Uterine smooth muscle cell (primary cell): ENCODE measurements at places on chromosomes 1 and 21. TPM values are rescaled to one million over a fixed set of nuclear protein-coding genes. Genes with fewer than 3 reads are reported as not detected.

Gene PTGER3
- 3.0 and 15.6 TPM in 2 replicates for total RNA-seq

Gene IL22RA1
- total RNA-seq, result under 0.01 and 0.12 TPM in 2 replicates

Gene LEFTY1
- not detected in 2 replicates for total RNA-seq

Gene ZNF692
- 24.9 and 35.0 TPM in 2 replicates for total RNA-seq

Gene SELENBP1
- total RNA-seq, result 22.2 and 25.0 TPM in 2 replicates

Gene ARHGEF10L
- 20.8 and 24.7 TPM in 2 replicates for total RNA-seq

Gene FCMR
- total RNA-seq, result 0.11 and 0.37 TPM in 2 replicates

Gene CLEC20A
- not detected in 2 replicates for total RNA-seq

Gene C1orf115
- 2.5 and 4.2 TPM in 2 replicates for total RNA-seq

Gene ARTN
- 0.50 TPM in 1 of 2 replicates, not detected in the other for total RNA-seq

Gene PAX7
- total RNA-seq, result not detected in 2 replicates

Gene LYPD8
- total RNA-seq, result not detected in 2 replicates

Gene IVNS1ABP
- total RNA-seq, result 47.8 and 50.0 TPM in 2 replicates

Gene GPR25
- not detected in 2 replicates for total RNA-seq

Gene TP73
- total RNA-seq, result under 0.01 and 0.12 TPM in 2 replicates

Gene MUTYH
- 16.2 and 24.6 TPM in 2 replicates for total RNA-seq

Gene ERG
- total RNA-seq, result 0.11 and 0.37 TPM in 2 replicates

Gene CCDC27
- not detected in 2 replicates for total RNA-seq

Gene PTPN7
- total RNA-seq, result under 0.01 TPM in 1 of 2 replicates, not detected in the other

Gene OPRD1
- total RNA-seq, result not detected in 2 replicates

Gene INKA2
- total RNA-seq, result 0.87 and 0.89 TPM in 2 replicates

Gene RNF186
- 0.12 TPM in 1 of 2 replicates, not detected in the other for total RNA-seq

Gene PROX1
- under 0.01 and 0.12 TPM in 2 replicates for total RNA-seq

Gene CRNN
- total RNA-seq, result not detected in 2 replicates

Gene CTSS
- total RNA-seq, result 2.7 and 5.2 TPM in 2 replicates

Gene TSPEAR
- total RNA-seq, result not detected in 2 replicates

Gene ANKRD45
- total RNA-seq, result under 0.01 and 1.1 TPM in 2 replicates

Gene DIPK1A
- total RNA-seq, result 15.3 and 16.2 TPM in 2 replicates

Gene RGS7
- total RNA-seq, result 0.62 and 0.77 TPM in 2 replicates

Gene TTC22
- total RNA-seq, result not detected in 2 replicates

Gene TMPRSS15
- not detected in 2 replicates for total RNA-seq

Gene TTC24
- not detected in 2 replicates for total RNA-seq

Gene CYYR1
- total RNA-seq, result 0.11 and 0.12 TPM in 2 replicates

Gene FAM76A
- 16.1 and 19.4 TPM in 2 replicates for total RNA-seq
